ENCODE measurements at places on chromosomes 13 and 19.

- no peaks in the 10 kb centered on the region for H3K36me3 ChIP-seq
- H3K27me3 ChIP-seq = no peaks in the 10 kb centered on the region
- no peak for DNase-seq
- H3K4me1 ChIP-seq = peaks cover 8% of the 10 kb centered on the region
- no peak overlapping the region for H3K27ac ChIP-seq
Observed at GRCh38 chr13:106036870-106037269, 498.6 kb downstream of the EFNB2 start.

DNA sequence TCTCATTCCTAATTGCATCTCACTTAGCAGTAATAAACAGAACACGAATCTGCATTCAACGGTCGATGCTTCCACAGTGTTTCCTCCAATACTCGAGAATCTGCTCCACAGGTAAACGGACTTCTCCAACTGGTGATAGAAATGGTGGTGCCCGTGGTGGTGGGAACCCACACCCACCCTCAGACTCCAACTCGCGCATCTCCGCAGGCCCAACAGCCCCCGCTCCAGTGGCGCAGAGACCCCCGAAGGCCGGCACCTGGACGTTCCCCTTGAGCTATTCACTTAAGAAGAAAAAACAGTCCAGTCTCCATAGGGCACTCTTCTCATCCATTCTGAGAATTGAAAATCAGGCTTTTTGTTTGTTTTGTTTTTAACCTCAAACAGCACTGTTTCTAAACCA is 13.8 kb upstream of the RASA3 start:
- H3K27ac ChIP-seq = no peak overlapping the region
- H3K4me1 ChIP-seq = peaks cover 13% of the 10 kb centered on the region
- no peaks in the 10 kb centered on the region for H3K27me3 ChIP-seq
- no peaks in the 10 kb centered on the region for H3K36me3 ChIP-seq
- H3K4me3 ChIP-seq = no peak overlapping the region
- DNase-seq = no peak

- no peak within 1 kb of the TSS for H3K4me3 ChIP-seq
- no peaks in the 10 kb centered on the region for H3K27me3 ChIP-seq
- no peak for DNase-seq
- no peaks in the 10 kb centered on the region for H3K36me3 ChIP-seq
Observed at GRCh38 chr13:36432106-36432544, at the start of gene CCNA1. Gene CCNA1, plus strand, starts transcription at chr13:36432495. Its CDS starts 562 bp downstream, at chr13:36433057.

DNA sequence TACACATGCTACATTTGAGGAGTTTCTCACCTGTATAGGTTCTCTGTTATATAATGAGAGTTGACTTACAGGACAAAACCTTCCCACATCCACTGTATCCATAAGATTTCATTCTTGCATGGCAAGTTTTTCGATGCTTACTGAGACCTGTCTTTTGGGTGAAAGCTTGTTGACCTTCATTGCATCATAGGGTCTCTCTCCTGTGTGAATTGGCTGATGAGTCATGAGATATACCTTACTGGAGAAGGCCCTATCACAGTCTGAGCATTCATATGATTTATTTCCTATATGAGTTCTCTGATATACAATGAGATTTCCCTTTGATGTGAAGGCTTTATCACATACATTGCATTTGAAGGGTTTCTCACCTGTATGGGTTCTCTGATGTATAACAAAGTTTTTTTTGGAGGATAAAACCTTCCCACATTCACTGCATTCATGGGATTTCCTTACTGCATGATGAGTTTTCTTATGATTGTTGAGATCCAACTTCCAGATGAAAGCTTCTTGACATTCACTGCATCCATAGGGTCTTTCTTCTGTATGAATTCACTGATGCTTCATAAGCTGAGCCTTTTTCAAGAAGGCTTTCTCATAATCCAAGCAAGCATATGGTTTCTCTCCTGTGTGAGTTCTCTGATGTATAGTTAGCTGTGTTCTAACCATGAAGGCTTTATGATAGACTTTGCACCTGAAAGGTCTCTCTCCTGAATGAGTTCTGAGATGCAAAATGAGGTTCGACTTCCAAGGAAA is 25.7 kb downstream of the ZNF577 start:
- no peaks in the 10 kb centered on the region for H3K4me1 ChIP-seq
- H3K27ac ChIP-seq = no peak overlapping the region
- no peaks in the 10 kb centered on the region for H3K36me3 ChIP-seq
- no peak overlapping the region for H3K4me3 ChIP-seq
- DNase-seq = no peak
- H3K27me3 ChIP-seq = no peaks in the 10 kb centered on the region

DNA sequence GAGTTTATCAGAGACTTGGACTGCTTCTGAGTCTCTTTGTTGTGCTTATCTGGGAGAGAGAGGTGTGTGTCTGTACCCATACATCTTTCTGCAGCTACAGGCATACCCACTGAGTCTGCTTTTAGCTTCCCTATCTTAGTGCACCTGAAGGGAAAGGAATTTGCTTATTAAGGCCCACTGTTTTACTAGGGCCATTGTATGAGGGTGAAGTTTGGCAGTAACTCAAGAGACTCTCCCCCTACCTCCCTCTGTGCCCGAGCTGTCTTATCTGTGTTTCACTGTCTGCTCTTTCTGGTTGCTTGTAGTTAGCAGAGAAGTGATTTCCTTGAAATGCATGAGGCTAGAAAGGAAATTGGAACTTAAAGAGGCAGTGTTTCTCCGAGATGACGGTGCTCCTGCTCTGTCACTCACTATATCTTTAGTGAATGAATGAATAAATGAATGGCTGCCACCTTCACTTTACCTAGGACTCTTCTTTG is 678 bp upstream of the CD33 start:
- H3K4me1 ChIP-seq = no peaks in the 10 kb centered on the region
- H3K4me3 ChIP-seq = no peak overlapping the region
- H3K27ac ChIP-seq = no peak overlapping the region

DNA sequence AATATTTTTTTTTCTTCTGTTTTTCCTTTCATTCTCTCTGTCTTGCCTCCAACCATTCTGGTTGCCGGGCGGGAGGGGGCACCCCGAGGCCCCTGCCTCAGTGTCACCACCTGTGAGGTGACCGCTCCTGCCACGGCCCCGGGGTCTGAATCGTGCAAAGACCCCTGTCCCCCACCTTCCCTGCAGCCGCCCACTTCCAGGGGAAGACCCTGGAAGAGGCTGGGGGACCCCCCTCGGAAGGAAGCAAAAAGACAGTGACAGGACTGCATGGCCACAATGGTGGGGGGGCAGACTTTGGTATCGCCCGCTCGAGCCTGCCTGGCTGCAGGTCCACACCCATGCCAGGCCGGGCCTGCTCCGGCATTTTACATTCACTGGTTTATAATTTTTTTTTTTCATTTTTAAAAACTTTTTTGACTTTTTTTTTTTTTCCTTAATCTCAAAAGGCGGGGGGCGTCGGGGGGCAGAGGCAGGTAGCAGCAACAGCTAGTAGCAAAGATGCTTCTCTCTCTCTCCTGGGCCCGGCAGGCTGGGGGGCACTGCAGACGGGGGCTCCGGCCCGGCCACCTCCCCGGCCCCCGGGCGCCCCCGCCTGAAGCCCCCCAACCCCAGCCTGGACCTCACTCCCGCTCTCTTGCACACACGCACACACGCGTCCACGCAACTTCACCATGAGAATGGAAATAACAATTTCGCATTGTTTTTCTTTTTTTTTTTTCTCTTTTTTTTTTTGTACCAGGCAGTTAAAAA is 22.6 kb downstream of the ZBTB7A start:
- no peaks in the 10 kb centered on the region for H3K27me3 ChIP-seq
- no peak overlapping the region for H3K27ac ChIP-seq
- no peaks in the 10 kb centered on the region for H3K36me3 ChIP-seq
- H3K4me3 ChIP-seq = no peak overlapping the region
- peaks cover 19% of the 10 kb centered on the region for H3K4me1 ChIP-seq

- no peak overlapping the region for H3K27ac ChIP-seq
- no peak for DNase-seq
- H3K36me3 ChIP-seq = no peaks in the 10 kb centered on the region
- no peaks in the 10 kb centered on the region for H3K4me1 ChIP-seq
- no peak overlapping the region for H3K4me3 ChIP-seq
Observed at GRCh38 chr13:50599046-50599445, 244.4 kb downstream of the DLEU7 start.

DNA sequence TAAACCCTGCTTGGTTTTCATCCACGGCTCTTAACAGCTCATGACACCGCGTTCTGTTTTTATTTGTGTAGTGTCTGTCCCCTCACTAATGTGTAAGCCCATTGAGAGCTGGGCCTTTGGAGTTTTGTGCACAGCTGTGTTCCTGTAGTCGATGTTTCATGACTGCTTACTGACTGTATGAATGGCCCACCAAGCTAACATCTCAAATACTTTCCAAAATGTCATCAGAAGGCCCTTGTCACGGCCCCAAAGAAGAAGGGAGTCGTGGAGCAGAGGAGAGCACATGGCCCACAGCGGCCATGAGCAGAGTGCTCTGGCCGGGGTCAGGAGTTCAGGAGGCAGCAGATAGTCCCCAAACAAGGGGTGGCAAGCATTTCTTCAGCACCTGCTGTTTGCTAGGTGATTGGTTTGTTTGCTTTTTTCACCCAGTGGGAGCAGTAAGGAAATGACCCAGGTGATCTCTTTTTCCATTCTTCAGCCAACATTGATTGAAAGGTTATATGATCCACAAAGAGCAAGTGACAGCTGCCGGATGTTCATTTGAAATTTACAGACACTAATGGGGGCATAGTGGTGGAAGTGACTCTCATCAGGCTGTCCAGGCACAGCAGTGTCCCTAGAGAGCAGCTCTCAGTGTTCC is 315.2 kb downstream of the ATP8A2 start:
- no peaks in the 10 kb centered on the region for H3K36me3 ChIP-seq
- H3K4me1 ChIP-seq = no peaks in the 10 kb centered on the region
- no peak for DNase-seq
- no peak overlapping the region for H3K4me3 ChIP-seq
- H3K27ac ChIP-seq = no peak overlapping the region
- peaks cover 87% of the 10 kb centered on the region for H3K27me3 ChIP-seq

DNA sequence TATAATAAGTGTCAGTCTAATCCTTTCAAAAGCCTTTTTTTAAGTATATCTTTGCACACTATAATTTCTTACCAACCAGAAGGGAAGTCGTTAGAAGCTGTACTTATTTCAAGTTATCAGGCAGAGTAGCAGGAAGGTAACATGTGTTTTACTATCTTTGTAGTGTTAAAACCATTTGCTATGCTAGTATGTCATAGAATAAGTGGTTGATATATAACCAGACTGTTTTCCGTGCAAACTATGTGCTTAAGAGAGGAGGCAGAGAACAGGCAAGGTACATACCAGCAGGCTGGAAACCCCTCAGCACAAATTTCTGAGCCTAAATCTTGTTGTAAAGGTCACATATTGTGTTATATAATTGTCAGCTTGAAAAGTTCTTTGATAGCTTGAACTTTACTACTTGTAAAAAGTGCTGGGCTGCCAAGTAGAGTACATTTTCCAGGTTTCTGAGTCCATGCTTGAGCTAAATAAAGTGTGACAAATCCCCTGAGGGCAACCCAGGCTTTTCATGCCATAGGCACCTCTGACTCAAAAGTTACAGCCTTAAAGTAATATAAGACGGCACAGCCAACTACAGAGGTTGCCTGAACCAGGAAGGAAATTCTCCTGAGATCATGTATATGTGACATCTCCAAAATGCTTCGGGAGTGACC is 1297.4 kb downstream of the PCDH9 start:
- H3K27ac ChIP-seq = no peak overlapping the region
- H3K4me1 ChIP-seq = no peaks in the 10 kb centered on the region
- DNase-seq = peak; percentile 28
- H3K4me3 ChIP-seq = no peak overlapping the region
- no peaks in the 10 kb centered on the region for H3K27me3 ChIP-seq

GRCh38 chr19:3365836-3366752 is at the start of gene NFIC:
Gene NFIC, plus strand, starts transcription at chr19:3366583. Its CDS starts 54 bp downstream, at chr19:3366637.
- 0 out of 2 replicates have a peak, but pooled peaks cover 4% of the 10 kb centered on the region for H3K4me1 ChIP-seq
- peak within 1 kb of the TSS; percentile 71 for H3K4me3 ChIP-seq
- no peaks in the 10 kb centered on the region for H3K27me3 ChIP-seq
- DNase-seq = peak; percentile 43

GRCh38 chr13:45042539-45042938 is 53.2 kb downstream of the GPALPP1 start:
- H3K27ac ChIP-seq = no peak overlapping the region
- no peaks in the 10 kb centered on the region for H3K27me3 ChIP-seq

DNA sequence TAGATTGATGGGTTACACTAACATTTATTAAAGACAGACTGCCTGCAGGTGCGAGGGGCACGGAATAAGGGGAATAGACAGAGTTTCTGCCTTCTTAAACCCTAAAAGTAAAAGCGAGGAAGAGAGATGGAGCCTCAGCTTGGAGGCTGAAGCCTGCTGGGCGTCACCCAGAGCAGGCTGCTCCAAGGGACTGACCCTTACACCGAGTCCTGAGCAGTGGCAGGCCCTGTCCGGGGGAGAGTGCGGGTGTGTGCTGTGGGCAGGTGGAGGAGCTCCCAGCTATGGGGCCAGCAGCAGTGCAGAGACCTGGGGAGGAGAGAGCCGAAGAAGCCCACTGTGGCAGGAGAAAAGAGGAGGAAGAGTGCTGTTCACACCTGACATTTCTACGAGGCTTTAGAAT is 86.4 kb downstream of the SOX1 start:
- DNase-seq = no peak
- no peak overlapping the region for H3K4me3 ChIP-seq
- no peaks in the 10 kb centered on the region for H3K4me1 ChIP-seq
- H3K27me3 ChIP-seq = peaks cover 71% of the 10 kb centered on the region
- no peaks in the 10 kb centered on the region for H3K36me3 ChIP-seq

DNA sequence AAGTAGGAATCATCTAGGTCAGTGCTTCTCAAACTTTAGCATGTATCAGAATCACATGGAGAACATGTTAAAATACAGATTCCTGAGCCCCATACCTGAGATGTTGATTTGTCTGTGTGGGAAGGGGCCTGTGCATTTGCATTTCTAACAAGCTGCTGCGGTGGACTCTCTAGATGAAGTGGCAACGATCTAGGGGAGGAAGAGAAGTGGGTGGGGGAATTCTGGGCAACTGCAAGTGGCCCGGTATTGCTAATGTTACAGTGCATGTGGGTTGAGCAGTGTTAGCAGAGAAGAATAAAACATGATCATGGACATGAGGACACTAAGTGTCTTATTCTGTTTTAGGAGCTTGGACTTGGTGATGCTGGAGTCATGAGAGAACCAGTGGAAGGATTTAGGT is 329.0 kb downstream of the OLFM4 start:
- no peak for DNase-seq
- H3K4me1 ChIP-seq = no peaks in the 10 kb centered on the region
- no peak overlapping the region for H3K4me3 ChIP-seq
- no peaks in the 10 kb centered on the region for H3K36me3 ChIP-seq
- no peaks in the 10 kb centered on the region for H3K27me3 ChIP-seq

- H3K4me1 ChIP-seq = no peaks in the 10 kb centered on the region
- no peaks in the 10 kb centered on the region for H3K36me3 ChIP-seq
- H3K4me3 ChIP-seq = no peak overlapping the region
- no peak for DNase-seq
- no peak overlapping the region for H3K27ac ChIP-seq
- H3K27me3 ChIP-seq = no peaks in the 10 kb centered on the region
Observed at GRCh38 chr13:60463787-60464186, 66.8 kb downstream of the TDRD3 start.

Data from PC-9 (cell line).